Astrocyte of the spinal cord (primary cell): ENCODE measurements at places on chromosomes 11 and 22.

DNA sequence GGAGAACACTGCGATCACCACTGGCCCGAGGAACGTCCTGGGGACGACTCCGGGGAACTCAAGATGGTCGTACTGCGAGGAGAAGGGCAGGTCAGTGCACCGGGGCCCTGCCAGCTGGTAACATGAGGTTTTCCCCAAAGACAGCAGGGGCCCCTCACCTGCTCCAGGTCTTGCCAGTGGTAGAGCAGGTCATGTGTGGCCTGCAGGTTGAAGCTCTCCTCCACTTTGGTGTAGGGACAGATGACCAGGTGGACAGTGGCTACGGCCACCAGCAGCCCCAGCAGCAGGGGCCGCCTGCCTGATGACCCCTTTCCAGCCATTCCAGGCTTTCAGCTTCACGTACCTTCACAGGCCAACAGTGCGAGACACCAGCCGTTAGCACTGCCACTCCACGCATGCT lies 4.8 kb downstream of the ALG12 start:
- no peak for DNase-seq

- no peak for DNase-seq
Measured at GRCh38 chr22:36884349-36885158, 23.7 kb downstream of the NCF4 start.

- no peak for DNase-seq
Measured at GRCh38 chr11:8289492-8289918, 25.8 kb upstream of the LMO1 start.

DNA sequence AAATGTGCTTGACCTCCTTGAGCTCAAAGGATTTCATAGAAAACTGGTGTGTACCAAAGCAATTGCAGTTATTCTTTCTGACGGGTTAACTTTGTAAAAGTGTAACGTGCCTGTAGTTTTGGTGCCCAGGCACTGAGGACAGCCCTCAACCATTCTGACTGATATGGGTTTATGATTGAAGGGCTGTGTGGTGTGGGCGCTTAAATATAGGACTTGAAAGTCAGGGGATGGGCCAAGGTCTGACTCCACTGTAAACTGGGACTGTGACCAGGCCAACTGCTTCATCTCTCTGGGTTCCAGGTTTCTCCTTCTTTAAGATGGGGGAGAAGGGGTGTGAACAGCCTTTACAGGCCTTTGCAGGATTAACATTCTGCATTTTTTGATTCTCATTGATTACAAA lies 191.1 kb upstream of the ARHGAP20 start:
- no peak for DNase-seq

- DNase-seq: no peak
Measured at GRCh38 chr22:17307566-17307965, 61.7 kb upstream of the CECR2 start.

- no peak for DNase-seq
Measured at GRCh38 chr22:46596819-46597218, 23.4 kb upstream of the GRAMD4 start.

DNA sequence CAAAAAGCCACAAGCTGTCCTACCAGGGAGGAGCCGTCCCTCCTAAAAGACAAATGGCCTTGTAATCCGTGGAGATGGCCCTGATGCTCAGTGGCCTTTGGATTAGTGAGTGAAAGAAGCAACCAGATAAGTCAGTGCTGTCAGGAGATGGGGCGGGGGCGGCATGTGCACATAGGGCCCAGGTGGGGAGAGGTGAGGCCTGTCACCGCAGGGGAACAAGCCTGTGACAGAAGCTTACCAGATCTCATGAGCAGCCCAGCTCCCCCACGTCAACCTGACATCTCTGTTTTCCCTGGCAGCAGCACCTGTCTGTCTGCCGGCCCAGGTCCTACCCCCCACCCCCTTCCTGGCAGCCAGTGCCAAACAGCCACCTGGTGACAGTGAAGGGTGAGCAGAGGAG lies 162.6 kb downstream of the BUD13 start:
- DNase-seq: no peak

DNA sequence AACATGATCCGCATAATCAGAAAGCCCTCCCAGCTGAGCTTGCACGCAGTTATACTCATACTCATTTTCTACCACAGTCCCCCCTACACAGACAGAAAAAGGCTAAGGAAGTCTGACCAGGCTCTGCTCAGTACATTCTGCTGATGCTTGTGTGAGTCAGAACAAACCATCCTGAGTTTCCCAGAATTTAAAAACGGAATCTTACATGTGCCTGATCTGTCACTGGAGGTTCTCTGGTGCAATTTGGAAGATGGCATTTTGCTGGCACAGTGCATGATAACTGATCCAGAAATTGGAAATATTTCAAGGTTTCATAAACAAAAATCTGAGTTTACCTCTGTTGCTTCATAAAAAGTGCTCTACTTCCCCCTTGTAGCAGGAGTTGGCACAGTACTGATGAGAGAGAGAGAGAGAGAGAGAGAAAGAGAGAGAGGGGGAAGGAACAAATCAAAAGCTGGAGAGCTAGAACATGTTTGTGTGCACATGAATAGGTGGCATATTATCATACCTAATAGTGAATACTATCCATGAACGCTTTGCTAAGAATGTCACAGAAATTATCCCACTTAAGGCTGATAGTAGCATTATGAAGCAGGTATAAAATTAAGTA lies 1085.3 kb downstream of the DLG2 start:
- peak; percentile 66 for DNase-seq

DNA sequence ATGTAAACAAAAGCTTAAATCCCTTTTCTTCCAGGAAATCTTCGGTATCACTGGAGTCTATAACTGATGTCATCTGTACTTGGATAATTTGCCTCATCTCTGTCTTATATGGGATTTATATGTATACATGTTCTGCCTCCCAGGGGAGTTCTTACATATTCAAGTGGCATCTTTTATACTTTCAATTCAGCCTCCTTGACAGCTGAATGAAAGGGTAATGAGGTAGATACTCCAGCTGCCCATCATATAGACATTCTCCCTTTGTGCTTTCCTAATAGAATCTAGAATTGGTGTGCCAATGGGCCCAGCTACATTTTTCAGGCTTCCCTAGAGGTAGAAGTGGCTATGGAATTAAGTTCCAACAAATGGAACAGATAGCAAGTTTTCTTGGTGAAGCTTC lies 223.8 kb downstream of the LRRC4C start:
- DNase-seq: no peak

DNA sequence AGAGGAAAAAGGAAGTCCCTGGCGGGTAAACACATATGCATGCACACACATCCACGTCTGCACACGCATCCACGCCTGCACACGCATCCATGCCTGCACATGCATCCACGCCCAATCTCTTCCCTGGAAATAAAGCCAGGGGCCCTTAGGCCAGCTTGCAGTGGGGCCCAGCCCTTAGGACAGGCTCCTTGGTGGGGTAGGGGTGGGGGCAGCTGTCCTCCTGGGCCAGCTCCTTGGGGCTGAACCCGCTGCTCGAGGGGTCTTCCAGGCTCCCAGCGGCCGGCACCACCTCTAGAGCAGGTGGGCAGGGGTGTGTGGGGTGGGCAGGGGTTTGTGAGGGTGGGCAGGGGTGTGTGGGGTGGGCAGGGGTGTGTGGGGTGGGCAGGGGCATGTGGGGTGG lies 1.9 kb downstream of the C11orf21 start:
- no peak for DNase-seq

DNA sequence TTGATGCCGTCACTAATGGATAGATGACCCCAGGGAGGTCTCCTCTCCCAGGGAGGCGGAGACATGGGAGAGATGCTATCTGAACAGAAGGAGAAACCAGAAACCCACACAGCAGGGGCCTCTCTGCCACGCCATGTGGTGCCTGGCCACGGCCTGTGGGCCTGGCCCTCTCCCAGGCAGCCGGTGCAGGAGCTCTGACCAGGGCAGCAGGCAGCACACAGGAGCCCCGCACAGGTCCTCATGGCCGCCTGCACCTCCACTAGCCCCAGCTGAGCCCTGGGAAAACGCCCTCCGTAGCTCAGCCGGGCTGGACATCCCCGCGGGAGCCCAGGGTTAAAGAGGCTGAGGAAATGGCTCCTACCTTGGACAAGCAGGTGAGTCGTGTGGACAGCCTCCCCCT lies 19.8 kb downstream of the IGSF9B start:
- DNase-seq: no peak

GRCh38 chr22:46726066-46726985 lies 11.7 kb downstream of the CERK start:
- peak; percentile 33 for DNase-seq

DNA sequence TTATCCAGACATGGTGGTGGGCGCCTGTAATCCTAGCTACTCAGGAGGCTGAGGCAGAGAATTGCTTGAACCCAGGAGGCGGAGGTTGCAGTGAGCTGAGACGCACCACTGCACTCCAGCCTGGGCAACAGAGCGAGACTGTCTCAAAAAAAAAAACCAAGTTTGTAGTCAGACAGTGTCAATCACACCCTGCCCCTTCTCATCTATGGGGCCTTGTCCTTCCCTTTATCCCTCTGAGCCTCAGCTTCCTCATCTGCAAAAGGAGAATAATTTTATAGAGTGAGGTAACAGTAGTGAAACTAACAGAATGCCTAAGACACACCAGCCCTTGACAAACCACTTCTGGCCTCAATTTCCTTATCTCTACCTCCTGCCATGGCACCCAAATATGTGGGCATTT lies 10.7 kb downstream of the BCL9L start:
- DNase-seq: no peak

DNA sequence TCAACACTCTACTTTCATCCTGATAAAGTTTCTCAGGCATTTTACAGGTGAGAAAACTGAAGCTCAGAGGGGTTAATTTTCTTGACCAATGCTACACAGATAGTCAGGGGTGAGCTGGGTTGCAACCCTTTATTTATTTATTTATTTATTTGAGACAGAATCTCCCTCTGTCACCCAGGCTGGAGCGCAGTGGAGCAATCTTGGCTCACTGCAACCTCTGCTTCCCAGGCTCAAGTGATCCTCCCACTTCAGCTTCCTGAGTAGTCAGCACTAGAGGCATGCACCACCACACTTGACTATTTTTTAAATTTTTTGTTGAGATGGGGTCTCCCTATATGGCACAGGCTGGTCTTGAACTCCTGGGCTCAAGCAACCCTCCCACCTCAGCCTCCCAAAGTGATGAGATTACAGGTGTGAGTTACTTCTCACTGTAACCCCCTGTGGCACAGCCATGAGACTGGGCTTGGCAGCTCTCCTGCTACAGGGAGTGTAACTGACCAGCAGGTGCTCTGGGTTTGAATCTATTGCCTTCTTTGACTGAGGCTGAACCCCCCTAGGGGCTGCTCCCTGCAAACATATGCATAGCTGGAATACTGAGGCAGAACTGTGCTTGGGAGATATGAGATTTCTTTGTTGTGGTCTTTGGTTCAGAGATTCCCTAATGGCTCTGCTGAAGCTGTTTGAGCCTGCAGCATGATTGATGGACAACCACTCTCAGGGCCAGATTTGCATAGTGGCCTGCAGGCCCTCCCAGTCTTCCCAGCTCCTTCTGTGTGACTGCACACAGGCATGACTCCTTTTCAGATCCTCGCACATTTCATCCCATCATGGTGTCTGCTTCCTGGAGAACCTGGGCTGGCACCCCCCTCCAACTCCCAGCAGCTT lies 6.1 kb downstream of the C11orf96 start:
- DNase-seq: no peak

GRCh38 chr11:72308226-72309073 lies 64.5 kb upstream of the PHOX2A start:
- peak; percentile 91 for DNase-seq

DNA sequence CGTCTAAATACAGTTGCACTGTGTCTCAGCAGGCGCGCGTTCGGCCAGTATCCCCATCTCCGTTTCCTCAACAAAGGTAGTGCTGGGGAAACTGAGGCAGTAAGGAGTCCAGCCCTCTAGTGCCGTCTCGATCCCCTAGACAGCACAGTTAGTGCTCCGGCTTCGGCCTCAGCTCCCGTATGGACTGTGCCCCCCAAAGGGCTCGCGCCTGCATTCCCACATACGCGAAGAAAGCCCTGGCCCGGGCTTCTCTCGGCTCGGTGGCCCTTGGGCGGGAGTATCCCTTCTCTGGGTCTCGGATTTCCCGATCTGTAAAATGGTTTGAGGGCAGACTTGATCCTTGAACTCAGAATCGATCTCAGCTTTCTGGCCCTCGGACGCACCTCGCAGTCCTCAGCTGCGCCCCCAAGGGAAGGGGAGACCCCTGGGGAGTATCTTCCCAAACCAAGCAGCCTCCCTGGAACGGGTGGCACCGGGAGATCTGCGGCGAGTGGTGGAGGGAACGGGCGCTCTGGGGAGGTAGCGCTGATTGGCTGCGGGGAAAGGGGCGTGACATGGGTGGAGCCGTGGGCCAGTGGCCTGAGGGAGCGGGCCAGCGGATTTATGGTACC lies 759 bp upstream of the PEX16 start:
- DNase-seq: peak; percentile 64

- peak; percentile 31 for DNase-seq
Measured at GRCh38 chr11:126231725-126232459, 20.3 kb downstream of the FAM118B start.

- peak; percentile 42 for DNase-seq
Measured at GRCh38 chr11:15770798-15771414, 585.4 kb downstream of the SOX6 start.

DNA sequence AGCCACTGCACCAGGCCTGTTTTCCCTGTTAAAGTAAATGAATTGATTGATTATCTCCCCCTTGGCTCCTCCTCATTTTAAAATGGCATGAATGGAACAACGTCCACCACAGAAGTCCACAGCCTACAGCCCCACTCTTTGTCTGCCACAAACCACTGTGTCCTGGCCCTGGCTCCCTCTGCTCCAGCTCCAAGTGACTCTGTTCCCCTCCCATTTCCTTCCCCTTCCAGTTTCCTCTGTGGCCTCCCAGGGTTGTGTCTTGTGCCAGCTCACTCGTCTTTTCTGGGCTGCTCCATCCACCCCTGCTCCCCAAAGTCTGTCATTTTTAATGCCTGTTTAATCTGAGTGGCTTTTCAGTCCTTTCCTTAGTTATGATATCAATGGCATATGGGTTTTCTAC lies 52.4 kb upstream of the CD5 start:
- no peak for DNase-seq

DNA sequence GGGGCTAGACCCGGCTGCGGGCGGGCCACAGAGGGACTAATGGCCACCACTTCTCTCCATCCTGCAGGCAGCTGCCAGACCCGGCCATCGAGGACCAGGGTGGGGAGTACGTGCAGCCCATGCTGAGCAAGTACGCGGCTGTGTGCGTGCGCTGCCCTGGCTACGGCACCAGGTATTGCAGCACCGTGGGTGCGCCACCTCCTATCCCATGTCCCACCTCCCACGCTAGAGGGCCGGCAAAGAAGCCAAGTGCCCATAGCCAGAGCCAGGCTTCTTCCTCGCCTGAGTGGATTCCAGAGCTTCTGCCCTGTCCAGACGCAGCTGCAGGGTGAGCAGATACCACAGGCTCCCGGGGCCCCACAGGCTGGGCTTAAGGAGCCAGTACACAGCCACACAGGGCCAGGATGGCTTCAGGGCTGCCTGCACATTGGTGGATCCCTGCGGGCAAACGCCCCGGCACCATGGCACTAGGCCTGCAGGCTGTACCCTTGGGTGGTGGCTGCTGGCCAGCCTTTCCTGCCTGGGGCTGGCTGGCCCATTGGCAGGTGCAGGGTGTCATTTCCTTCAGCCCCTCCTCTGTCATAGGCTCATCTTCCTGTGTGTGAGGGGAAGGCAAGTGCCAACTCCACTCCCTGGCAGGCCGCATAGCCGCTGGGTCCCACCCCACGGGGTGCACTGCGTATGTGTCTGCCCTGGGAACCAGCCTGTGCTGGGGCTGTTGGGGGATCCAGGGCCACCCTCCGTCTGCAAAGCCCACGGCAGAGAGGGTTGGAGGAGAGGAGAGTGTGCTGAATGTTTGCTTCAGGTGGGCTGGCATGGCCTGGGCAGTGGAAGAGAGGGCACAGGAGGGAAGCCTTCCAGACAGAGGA lies 16.5 kb upstream of the DGCR8 start:
- no peak for DNase-seq

GRCh38 chr22:45238957-45239680 lies 1.6 kb downstream of the KIAA0930 start:
- no peak for DNase-seq
